ENCODE measurements at places on chromosomes 4 and X. TPM values are rescaled to one million over a fixed set of nuclear protein-coding genes. Genes with fewer than 3 reads are reported as not detected.

The HMX1 gene
- total RNA-seq, result not detected

The NKRF gene
- 3.6 TPM for total RNA-seq

The MSX1 gene
- total RNA-seq, result 1.1 TPM

The GIMD1 gene
- not detected for total RNA-seq

The ZNF732 gene
- under 0.01 TPM for total RNA-seq

The GPM6B gene
- 5.9 TPM for total RNA-seq

The SPATA4 gene
- 0.28 TPM for total RNA-seq

The NDUFB11 gene
- 17.0 TPM for total RNA-seq

The GRK4 gene
- 1.7 TPM for total RNA-seq

The FGF13 gene
- 0.18 TPM for total RNA-seq

The MAGEB1 gene
- not detected for total RNA-seq

The HTN3 gene
- not detected for total RNA-seq

The TMEM271 gene
- total RNA-seq, result not detected

The NDP gene
- 0.28 TPM for total RNA-seq

The KCTD8 gene
- not detected for total RNA-seq

The SUPT20HL1 gene
- total RNA-seq, result not detected

The CLCN4 gene
- 4.5 TPM for total RNA-seq

The GABRE gene
- total RNA-seq, result 1.3 TPM

The RPS6KA3 gene
- 51.1 TPM for total RNA-seq

The S100G gene
- not detected for total RNA-seq

The CYSLTR1 gene
- not detected for total RNA-seq

The RGS12 gene
- 13.1 TPM for total RNA-seq
